ENCODE measurements at places on chromosomes 4 and X. TPM values are rescaled to one million over a fixed set of nuclear protein-coding genes. Genes with fewer than 3 reads are reported as not detected.

The MEPE gene
- total RNA-seq: not detected

The SLC25A53 gene
- 4.5 TPM for total RNA-seq

The SLC16A2 gene
- total RNA-seq: 13.0 TPM

The PPP2R2C gene
- not detected for total RNA-seq

The DIPK2B gene
- total RNA-seq: 3.2 TPM

The SH2D1A gene
- total RNA-seq: not detected

The SLC4A4 gene
- total RNA-seq: 8.1 TPM

The HEPH gene
- total RNA-seq: 33.2 TPM

The CXXC4 gene
- not detected for total RNA-seq

The ADH6 gene
- 0.16 TPM for total RNA-seq

The RASSF6 gene
- not detected for total RNA-seq

The CSN1S1 gene
- total RNA-seq: not detected

The APLN gene
- 31.4 TPM for total RNA-seq

The XG gene
- 1.8 TPM for total RNA-seq

The ATP1B4 gene
- not detected for total RNA-seq

The TMEM47 gene
- 42.6 TPM for total RNA-seq

The PALLD gene
- total RNA-seq: 18.4 TPM

The GUCY1A1 gene
- 1.1 TPM for total RNA-seq

The NSUN7 gene
- not detected for total RNA-seq

The GRPR gene
- not detected for total RNA-seq

The TLR7 gene
- not detected for total RNA-seq

The LANCL3 gene
- total RNA-seq: 1.6 TPM

The RAP2C gene
- total RNA-seq: 13.9 TPM

The GASK1B gene
- total RNA-seq: 88.6 TPM

The OCIAD2 gene
- total RNA-seq: 3.7 TPM

The RAB41 gene
- not detected for total RNA-seq

The TAF7L gene
- not detected for total RNA-seq

The RNF150 gene
- 0.54 TPM for total RNA-seq

The ADH1A gene
- not detected for total RNA-seq

The COL4A5 gene
- 16.8 TPM for total RNA-seq

The SAGE1 gene
- not detected for total RNA-seq

The SLC9B1 gene
- total RNA-seq: 0.72 TPM

The SPANXN4 gene
- total RNA-seq: not detected

The MAGEA1 gene
- total RNA-seq: not detected

The PDLIM3 gene
- total RNA-seq: 121 TPM

The NAA11 gene
- not detected for total RNA-seq

The CD38 gene
- total RNA-seq: not detected

The DDIT4L gene
- 1.6 TPM for total RNA-seq

The GALNTL6 gene
- not detected for total RNA-seq

The EFNB1 gene
- 50.0 TPM for total RNA-seq

The FAM236B gene
- total RNA-seq: not detected

The GPR143 gene
- not detected for total RNA-seq

The JCHAIN gene
- total RNA-seq: not detected

The USP17L19 gene
- total RNA-seq: not detected

The PPP1R3F gene
- under 0.01 TPM for total RNA-seq

The CLNK gene
- not detected for total RNA-seq

The RPL34 gene
- total RNA-seq: 946 TPM

The CTSO gene
- total RNA-seq: 31.1 TPM

The SHISA3 gene
- total RNA-seq: 28.0 TPM

The RTL9 gene
- total RNA-seq: 11.2 TPM

The NUDT10 gene
- total RNA-seq: 0.18 TPM

The LRPAP1 gene
- total RNA-seq: 246 TPM

The MAD2L1 gene
- 19.6 TPM for total RNA-seq

The IL9R gene
- total RNA-seq: not detected

The PLCXD1 gene
- total RNA-seq: 6.3 TPM

The ARHGAP36 gene
- total RNA-seq: not detected

The RAB33A gene
- total RNA-seq: 0.65 TPM

The TMEM31 gene
- total RNA-seq: not detected

Data from cardiac atrium fibroblast (primary cell).